ENCODE measurements at places on chromosomes 6 and 20. TPM values are rescaled to one million over a fixed set of nuclear protein-coding genes. Genes with fewer than 3 reads are reported as not detected.

GRCh38 chr20:41352666-41353065, 12.0 kb downstream of the LPIN3 start:
- DNase-seq = no peak

GRCh38 chr6:11203306-11204004, 29.0 kb downstream of the NEDD9 start:
- no peak for DNase-seq

GRCh38 chr6:43105538-43106222, 29.6 kb downstream of the PTK7 start:
- DNase-seq = no peak

DNA sequence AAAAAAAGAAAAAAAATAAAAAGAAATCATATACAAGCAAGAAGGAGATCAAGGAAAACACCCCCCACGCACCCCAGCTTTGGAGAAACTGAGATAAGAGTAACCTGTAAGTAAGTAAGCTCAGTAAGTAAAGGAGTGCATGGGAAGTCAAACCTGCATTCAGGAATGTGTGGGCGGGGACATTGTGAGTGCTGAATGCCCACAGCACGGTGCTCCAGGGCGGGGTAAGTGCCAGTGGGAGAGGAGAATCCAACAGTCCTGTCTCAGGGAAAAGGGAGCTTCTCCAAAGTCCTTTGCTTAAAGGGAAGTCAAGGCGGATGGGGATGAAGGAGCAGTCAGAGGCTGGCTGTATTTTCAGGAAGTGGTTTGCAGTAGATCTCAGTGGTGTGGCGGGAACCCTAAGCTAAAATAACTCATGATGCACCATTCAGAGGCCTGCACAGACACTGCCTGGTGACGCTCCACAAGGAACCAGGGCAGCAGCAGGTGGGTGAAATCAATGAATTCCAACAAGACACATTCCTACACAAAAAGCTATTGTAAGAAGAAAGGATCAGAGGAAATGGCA, 368.0 kb downstream of the QKI start:
- no peak for DNase-seq

GRCh38 chr20:59786801-59787537, 146.5 kb downstream of the SYCP2 start:
- DNase-seq = no peak

GRCh38 chr20:60857708-60858107, 394.4 kb upstream of the CDH4 start:
- peak; percentile 81 for DNase-seq

DNA sequence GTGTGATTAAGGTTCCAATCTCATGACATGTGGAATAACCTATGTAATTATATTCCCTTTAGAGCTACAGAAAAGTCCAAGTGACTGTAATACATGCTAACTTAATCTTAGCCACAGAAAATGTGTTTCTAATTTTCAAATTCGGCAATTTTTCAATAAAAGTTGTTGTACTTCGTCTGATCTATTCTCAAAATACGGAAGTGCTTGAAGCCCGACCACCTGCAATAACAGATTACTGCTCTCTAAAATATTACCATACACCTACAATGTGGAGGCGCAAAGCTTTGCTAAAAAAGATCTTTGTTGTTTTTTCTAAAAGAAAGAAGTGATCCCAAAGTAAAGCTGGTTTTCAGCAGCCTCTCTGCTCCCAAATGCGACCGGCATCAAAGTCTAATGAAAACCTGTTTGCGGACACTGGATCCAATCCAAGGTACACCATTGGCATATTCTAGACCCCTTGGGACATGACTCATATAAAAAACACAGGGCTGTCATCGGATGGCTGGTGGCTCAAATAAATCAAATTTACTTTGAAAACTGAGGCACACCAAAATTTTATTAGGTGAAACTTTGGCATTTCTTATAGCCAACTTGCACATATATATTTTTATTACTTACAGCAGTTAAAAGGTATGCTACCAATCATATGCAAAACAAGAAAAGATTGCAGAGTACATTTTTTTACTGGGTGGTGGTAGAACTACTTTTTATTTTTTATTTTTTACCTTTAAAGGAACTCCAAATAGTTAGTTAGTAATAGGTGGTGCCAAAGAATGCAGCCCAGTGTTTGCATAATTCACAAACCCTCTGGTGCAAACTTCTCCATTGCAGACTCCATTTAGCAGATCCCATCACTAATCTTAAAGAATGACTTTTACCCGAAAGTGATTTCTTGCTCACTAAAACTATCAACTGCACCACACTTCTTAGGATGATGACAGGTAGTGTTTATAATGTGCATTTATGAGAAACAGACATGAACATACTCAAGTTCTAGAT, 118.7 kb upstream of the TBX18 start:
- no peak for DNase-seq

DNA sequence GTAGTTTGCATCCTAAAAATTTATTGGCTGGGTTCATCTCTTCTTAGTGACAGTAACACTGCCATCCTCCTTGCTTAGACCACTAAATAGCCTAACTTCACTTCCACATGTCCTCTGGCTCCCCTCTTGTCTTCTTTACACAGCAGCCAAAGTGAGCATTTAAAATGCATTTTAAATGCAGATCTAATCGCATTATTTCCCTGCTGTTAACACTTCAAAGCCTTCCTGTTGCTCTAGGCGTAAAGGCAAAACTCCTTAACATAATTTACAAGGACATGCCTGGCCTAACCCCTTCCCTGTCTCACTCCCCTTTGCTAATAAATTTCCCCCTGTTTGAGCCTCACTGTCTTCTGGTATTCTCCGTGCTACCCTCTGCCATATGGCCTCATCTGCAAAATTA, 26.5 kb downstream of the NKAIN2 start:
- no peak for DNase-seq

- DNase-seq = peak; percentile 96
These were observed 434.7 kb downstream of the BCKDHB start for GRCh38 chr6:80541181-80541580.

DNA sequence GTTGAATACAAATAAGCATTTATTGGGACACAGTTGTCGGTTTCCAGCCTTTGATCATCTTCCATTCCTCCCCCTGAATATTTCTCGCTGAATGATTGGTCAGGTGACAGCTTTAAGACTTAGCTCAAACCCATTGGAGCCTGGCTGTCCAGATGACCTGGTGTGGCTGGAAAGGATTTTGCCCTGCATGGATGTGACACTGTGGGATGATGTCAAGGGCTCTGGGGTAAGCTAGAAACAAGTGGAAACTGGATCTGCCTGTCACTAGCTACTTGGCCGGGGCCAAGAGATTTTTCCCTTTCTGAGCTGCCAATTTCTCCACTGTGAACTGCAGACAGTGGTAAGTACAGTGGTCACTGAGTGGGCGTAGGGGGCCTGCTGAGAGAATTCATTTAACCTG, 41.9 kb upstream of the MYLIP start:
- no peak for DNase-seq

Gene SMLR1
- not detected for total RNA-seq

DNA sequence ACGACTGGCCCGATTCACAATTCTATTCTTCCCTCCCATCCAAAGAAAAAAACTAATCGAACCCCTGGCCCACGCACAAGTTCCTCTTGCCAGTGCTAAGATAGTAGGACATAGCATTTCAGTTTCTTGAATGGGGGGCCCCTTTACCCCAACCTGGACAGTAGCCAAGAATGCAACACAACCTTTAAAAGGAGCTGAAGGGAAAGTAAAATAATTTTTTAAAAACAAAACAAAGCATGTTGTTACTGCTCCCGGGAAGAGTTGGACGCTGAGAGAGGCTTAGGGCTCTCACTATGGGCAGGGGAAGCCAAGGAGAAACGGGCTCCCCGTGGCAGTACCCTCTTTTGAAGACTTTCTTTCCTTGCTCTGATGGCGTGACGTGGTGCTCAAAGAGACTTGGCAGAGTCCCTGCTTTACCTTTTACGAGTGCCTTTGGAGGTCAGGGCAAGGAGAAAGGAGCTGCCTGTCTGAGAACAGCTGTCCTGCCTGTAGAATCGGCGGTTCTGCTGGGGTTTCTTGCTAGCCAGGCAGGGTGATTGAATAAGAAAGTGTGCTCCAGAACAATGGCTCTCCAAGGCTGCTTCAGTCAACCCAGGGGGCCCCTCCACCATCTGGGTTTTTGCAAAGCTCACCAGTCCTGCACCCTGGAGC, 5.8 kb downstream of the TFAP2C start:
- no peak for DNase-seq

- DNase-seq = no peak
These were observed 811.5 kb downstream of the TENT5A start for GRCh38 chr6:80940976-80941375.

DNA sequence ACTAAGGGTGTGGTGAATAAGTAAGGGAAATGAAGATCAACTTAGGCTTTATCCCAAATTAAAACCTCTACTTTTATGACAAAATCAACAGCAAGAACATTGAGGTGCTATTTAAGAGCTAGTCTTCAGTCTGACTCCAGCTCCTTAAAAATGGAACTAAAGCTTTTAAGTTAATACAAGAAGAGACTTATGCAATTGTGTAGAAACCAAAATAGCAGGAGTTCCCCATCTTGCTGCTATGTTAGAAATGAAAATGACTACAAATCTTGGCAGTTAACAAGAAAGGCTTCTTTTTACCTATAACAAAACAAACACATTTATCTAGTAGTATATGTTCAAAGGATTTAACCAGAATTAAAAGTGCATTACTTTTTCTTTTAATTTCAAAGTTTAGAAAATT, 25.7 kb downstream of the HMGN3 start:
- no peak for DNase-seq

- DNase-seq = no peak
These were observed 18.4 kb downstream of the ECT2L start for GRCh38 chr6:138814179-138814834.

DNA sequence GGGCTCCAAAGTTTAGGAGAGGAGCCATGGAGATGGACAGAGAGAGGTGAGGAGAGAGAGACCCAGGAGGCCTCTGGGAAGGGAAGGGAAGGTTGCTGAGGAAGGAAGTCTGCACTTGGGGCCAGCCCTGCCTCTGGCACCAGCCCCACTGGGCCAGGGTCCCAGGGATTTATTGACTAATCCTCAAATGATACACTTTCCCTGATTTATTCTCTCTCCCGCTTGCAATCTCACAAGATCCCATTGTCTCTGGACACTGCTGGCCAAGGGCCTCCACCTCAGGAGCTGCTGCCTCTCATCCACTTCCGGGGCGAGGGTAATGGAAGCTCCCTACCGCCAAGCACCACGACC, 43.6 kb upstream of the FOXP4 start:
- DNase-seq = no peak

Gene ZC2HC1B
- total RNA-seq = not detected

GRCh38 chr20:19628570-19629134, 129.4 kb upstream of the RIN2 start:
- peak; percentile 40 for DNase-seq

- no peak for DNase-seq
These were observed 106.4 kb downstream of the SYNDIG1 start for GRCh38 chr20:24575811-24576210.

- peak; percentile 56 for DNase-seq
These were observed 21.3 kb upstream of the UTRN start for GRCh38 chr6:144263786-144264185.

GRCh38 chr6:35911871-35912653, 8.8 kb downstream of the SRPK1 start:
- peak; percentile 60 for DNase-seq

Gene LAMA2
- total RNA-seq = 67.5 TPM

Gene KIAA1755
- 2.8 TPM for total RNA-seq

Gene PTK7
- total RNA-seq = 159 TPM

Gene MUC22
- not detected for total RNA-seq

DNA sequence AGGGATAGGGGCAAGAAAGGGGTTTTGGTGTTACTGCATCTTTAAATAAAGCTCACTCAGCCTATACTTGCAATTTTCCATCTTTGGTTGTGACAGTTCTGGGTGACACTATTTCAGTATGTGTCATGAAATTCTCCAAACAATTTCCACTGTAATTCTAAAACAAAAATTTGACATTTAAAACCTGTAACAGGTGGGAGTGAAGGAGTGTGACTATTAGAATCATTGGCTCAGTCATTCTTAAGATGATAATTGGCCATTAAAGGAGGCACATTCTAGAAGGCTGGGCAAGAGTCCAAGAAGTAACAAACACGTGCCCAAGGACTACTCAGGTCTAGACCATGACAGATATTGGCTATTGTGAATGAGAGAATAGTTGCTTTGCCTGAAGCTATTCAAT, 153.3 kb upstream of the ARG1 start:
- DNase-seq = no peak

Gene ALDH8A1
- total RNA-seq = 0.50 TPM

Gene SIRPB2
- not detected for total RNA-seq

GRCh38 chr6:30887901-30888815, 3.8 kb downstream of the DDR1 start:
- peak; percentile 33 for DNase-seq

DNA sequence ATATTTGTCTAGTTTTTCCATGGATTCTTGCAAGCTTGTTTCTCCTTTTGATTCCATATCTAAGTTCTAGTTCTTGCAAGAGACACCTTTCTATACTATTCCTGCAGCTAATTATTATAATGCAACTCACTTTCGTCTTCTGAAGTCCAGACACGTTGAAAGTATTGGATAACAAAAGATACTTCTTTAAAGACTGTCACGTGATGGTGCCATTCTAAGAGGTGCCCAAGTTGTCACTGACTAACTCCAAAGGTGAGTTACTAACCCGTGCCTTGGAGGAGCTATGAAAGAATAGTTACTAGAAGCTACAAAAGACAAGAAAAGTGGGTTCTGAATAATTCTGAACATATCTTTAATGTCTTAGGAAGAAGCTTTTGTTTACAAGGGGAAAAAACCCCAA, 322.6 kb downstream of the HDGFL1 start:
- no peak for DNase-seq

DNA sequence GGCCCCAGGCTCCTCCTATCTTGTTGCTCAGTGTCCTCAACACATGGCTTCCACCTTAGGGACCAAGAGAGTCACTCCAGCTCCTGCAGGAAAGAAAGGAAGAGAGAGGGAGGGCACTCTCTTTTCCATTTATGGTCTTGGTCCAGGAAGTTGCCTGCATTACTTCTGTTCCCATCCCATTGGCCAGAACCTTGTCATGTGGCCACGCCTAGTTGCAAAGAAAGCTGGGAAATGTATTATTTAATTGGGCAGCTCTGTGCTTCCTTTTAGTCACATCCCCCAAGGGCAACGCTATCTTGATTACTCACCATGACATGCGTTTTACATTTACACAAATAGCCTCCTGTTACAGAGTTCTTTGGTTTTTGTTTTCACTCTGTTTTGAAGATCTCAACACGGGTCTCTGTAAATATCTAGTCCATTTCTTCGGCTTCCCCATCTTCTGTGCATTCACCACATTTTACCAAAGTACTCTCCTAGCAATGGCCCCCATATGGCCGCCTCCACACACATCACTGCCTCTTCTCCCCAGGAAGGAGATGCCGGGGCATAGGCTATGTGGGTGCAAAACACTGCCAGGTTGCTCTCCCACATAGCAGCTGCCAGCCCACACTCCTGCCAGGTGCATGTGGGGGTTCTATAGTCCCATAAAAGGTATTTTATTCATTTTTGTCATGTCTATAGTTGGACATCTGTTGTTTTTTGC, 35.7 kb upstream of the ZMYND8 start:
- peak; percentile 91 for DNase-seq

DNA sequence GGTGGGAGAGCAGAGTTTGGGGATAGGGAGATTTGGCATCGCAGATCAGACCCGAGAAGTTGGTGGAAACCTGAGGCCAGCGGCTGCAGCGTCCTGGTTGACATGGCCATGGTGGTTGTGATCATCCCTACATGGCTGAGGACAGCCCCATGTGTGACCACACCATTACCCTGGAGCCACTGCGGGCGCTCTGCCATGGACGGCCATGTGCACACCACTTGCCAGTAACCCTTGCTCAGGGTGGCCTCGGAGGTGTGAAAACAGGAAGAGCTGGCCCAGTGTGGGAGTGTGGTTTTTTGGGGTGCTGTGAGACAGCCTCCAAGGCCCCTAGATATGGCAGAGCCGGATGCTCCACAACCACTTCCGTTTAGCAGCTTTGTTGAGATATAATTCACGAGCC, 64.4 kb downstream of the TMEM242 start:
- no peak for DNase-seq

All from fibroblast of lung (primary cell).